IPS DF 6.9 (cell line): ENCODE measurements at places on chromosomes 1 and 21.

DNA sequence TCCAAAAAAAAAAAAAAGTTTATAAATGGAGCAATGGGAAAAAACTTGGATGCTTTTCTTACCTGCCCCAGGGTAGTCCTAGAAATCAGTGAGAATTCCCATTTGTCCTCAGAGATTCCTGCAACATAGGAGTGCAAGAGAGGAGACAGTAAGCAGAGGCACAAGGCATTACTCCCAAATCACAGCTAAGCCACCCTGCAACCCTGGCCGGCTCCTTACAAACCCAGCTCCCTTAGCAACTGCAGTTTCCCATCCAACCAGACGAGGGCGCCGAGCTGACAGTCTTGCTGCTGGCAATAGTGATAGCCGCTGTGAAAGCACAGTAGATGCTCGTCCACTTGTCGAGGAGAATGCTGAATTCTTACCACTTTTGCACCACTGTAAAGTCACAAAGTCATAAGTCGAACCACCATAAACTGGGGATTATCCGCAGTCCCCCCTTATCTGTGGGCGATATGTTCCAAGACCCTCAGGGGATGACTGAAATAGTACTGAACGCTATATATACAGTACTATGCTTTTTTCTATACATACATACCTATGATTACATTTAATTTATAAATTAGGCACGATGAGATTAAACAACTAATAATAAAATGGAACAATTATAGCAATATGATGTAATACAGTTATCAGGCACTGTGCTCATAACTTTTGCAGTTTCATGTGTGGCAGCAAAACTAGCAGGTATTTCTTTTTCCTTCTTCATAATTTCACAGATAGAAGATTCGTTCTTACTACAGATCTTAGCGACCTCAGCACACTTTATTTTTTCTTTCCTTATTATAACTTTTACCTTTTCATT is 6.0 kb upstream of the PITHD1 start:
- DNase-seq: no peak

- no peak for DNase-seq
Measured at GRCh38 chr1:43605766-43606165, 44.2 kb upstream of the KDM4A start.

- DNase-seq: no peak
Measured at GRCh38 chr1:44811234-44811633, 2.9 kb downstream of the BTBD19 start.

- DNase-seq: no peak
Measured at GRCh38 chr1:164765992-164766720, 207.2 kb downstream of the PBX1 start.

DNA sequence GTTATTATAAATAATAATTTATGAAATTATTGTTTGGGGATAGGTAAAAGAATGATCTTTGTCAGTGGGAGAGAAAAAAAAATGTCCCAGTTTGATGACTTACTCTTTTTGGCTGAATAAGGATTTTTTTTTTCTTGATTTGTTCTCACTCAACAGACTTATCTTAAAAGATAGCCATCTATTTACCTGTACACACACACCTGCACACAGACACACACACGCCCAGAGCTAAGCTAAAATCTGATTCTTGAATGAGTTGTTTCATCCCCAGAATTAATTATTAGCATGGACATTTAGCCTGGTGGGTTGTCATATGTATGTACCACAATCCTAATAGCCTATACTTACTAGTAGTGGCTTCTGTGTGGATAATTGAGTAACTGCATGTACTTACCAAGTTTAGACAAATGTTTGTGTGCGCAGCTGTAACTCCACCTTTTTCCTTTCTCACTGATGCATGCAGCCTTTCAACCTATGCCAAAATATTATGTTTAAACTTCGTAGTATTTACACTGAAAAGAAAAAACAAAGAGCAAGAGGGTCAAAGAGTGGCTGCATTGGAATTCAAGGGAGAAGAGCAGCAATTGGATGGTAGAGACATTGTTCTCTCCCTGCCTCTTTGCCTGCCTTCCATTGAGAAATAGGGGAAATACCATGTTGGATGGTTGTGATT is 174.3 kb downstream of the ADGRL2 start:
- DNase-seq: no peak

- DNase-seq: no peak
Measured at GRCh38 chr1:117371441-117372151, 4.3 kb downstream of the MAN1A2 start.

- no peak for DNase-seq
Measured at GRCh38 chr1:46160212-46160611, 14.7 kb upstream of the TSPAN1 start.

- no peak for DNase-seq
Measured at GRCh38 chr1:30373471-30374399, 349.6 kb downstream of the MATN1 start.

- no peak for DNase-seq
Measured at GRCh38 chr1:98017184-98017583, 96.3 kb upstream of the DPYD start.

- DNase-seq: no peak
Measured at GRCh38 chr1:47677241-47677940, 239.5 kb downstream of the FOXD2 start.

DNA sequence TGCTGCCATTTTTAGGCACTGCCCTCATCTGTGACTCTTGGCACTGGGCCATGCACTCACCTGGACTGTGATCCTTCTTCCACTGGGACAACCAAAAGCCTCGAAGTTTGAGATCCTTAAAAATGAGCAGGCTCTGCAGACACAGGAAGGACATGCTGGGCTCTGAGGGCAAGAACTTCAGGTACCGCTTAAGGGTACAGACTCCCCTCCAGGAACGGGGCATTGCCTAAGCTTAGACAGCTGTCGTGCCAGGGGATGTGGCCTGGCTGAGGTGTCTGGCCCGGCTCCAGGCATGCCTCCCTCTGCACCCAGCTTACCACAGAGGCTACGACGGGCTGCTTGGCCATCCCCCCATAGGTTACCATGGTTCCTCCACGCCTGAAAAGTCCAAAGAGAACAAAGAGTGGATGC is 14.2 kb upstream of the SRSF4 start:
- DNase-seq: no peak
